ENCODE measurements at places on chromosomes 4 and X.

DNA sequence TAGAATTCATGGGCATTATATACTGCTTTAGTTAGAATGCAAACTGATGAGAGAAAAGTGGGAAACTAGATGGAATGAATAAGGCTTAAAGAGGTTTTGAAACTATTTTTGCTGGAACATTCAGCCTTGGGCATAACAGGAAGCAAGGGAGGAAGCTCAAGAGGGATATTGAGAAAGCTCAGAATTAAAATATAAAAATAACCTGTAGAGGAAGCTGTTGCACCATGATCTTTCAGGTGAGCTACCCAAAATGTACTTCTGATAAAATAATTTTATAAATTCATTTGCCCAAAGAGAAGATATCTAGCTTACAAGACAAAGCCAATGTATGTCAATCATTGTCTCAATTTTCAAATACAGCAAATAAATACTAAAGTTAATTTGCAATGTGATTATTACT is 11.3 kb downstream of the GC start:
- no peak for DNase-seq

DNA sequence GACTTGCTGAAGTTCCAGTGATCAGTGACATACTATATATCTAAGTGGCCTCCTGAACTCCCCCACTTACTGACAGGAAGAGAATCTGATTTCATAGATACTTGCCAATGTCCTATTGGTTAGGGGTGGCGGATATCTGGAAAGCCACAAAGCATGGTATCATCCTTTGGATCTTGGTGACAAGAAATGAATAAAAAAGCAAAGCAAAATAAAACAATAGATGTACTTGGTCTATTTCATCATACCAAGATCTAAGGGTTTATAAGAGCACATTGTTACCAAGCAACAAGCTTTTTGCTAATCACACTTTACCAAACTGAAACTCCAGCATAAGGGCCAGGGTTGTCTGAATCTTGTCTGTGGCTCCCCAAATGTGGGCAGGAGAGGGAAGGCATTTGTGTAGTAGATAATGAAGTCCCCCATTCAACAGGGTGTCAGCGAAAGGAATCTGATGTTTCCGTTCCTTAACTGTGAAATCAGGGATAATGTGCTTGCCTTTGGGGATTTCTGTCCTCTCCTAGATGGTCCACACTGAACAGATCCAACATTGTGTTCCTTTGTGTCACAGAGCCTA is 125.0 kb upstream of the SMIM10 start:
- no peak for DNase-seq

DNA sequence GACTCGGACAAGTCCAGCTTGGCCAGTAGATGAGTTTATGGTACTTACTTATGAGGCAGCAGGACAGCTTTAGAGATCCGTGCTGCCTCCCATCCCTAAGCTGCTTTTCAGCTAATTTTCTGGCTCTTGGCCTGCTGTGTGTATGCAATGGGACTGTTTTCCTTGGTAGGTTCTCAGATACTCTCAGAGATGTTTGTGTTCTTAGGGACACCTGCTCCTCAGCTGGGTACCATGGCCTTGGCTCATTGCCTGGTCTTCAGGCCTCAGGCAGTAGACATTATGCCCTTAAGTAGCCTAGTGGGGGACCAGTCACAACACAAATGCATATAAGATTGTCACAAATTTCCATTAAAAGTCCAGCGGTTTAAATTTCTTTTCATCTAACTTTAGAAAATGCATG is 688.0 kb downstream of the PCDH7 start:
- DNase-seq: no peak

DNA sequence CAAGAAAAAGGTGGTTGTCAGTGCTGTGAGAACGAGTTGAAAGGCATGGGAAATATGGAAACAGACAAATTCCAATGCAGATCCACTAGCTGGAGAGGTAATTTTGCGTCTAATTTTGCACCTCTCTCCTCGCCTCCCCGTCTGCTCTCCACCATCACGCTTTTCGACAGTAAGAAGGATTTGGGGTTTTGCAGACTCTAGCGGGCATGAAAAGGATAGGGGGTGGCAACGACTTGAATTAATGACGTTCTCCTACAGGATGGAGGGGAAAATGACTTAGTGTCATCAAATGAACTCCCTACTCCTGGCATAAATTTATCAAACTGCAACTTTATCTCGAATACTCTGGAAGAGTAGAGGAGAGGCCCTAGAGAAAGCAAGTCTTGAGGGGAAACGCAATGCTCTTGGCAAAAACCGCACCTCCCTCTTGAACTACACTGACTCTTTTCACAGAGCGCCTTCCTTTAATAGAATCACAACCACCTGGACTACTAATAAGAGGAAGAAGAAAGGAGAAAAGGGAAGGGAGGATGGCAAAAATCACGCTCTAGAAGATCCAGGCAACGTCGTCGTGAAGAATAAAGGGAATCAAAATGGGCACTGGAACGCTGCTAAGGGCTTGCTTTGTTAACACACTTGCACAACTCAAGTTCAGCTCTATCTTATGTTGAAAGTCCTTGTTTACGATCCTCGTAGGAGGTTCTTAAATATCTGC is 871 bp upstream of the SLITRK2 start:
- no peak for DNase-seq

DNA sequence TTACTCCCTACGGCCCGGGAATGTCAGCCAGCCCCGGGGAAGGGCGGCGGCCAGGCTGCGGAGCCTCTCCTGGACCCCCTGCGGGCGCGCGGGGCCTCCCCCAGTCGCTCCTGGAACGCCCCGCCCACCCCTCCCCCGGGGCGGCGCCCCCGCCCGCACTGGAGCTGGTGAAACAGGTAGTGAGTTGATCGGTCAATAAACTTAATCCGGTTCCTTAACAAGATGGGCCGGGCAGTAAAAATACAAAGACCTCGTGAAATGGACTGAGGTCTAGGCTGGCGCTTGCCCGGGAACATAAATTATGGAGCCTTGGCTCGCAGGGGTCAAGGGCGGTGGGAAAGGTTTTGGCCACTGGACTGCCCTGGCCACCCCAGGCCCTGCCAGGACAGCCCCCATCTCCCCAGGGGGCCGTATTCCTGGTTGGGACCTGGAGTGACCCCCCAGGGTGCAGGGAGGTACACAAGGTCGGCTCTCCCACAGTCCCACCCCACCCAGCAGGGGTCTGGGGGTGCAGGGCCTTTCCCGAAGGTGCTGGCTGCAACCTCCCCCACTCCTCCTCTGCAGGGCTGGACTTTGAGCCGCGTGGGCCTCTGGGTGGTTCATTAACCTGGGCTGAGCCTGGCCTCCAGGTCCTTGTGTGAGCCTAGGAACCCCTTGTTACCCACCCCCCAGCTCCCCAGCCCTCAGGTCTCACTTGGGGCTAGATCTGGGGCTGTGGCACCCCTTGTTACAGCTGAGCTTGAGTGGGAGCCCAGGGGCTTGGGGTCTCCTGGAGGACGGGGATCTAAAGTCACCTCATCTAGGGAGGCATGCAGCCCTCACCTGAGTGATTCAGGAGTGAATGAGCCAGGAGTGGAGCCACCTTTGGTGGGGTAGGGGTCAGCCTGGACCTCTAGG is 2.5 kb downstream of the FGFR3 start:
- no peak for DNase-seq

DNA sequence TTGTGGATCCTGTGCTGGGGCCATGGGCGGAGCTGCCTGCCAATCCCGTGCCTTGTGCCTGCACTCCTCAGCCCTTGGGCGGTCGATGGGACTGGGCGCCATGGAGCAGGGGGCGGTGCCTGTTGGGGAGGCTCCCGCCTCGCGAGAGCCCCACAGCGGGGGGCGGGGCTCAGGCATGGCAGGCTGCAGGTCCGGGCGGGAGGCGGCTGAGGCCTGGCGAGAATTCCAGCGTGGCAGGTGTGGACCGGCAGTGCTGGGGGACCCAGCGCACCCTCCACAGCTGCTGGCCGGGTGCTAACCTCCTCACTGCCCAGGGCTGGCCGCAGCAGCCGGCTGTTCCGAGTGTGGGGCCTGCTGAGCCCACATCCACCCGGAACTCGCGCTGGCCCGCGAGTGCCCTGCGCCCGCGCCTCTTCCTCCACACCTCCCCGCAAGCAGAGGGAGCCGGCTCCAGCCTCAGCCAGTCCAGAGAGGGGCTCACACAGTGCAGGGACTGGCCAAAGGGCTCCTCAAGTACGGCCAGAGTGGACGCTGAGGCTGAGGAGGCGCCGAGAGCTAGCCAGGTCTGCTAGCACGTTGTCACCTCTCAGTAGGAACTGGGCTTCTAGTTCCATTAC is 85.9 kb downstream of the GBA3 start:
- DNase-seq: no peak
